ENCODE measurements at places on chromosomes 4 and X.

DNA sequence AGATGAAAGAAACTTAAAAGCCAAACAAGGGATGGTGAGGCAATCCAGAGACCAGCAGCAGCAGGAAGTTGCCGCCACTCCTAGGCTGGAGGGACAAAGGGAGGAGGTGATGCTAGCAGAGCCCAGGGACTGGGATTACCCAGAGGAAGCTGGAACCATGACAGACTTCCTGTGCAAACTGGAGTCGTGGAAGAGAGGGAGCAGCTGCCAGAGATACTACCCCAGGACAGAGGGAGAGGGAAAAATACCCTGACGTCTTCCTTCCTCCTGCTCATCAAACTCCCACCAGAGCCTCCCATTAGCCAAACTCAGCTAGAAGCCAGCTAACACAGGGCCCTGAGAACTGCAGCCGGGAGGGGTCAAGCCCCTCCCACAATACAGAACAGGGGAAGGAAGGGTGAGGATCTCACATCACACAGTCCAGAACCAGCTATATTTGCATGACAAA lies 101.2 kb upstream of the KLF3 start:
- peak; percentile 38 for DNase-seq

GRCh38 chr4:44256414-44256813 lies 192.2 kb downstream of the KCTD8 start:
- no peak for DNase-seq

GRCh38 chr4:108651014-108651791 lies 804 bp downstream of the OSTC start:
- peak; percentile 63 for DNase-seq

- no peak for DNase-seq
Observed at GRCh38 chr4:478373-478772, 20.6 kb downstream of the ZNF721 start.

- DNase-seq, result no peak
Observed at GRCh38 chr4:189060104-189060503, 880.6 kb upstream of the FRG1 start.

All from inflammatory macrophage (primary cell).